T-helper 9 cell (primary cell): ENCODE measurements at places on chromosomes 4 and X.

DNA sequence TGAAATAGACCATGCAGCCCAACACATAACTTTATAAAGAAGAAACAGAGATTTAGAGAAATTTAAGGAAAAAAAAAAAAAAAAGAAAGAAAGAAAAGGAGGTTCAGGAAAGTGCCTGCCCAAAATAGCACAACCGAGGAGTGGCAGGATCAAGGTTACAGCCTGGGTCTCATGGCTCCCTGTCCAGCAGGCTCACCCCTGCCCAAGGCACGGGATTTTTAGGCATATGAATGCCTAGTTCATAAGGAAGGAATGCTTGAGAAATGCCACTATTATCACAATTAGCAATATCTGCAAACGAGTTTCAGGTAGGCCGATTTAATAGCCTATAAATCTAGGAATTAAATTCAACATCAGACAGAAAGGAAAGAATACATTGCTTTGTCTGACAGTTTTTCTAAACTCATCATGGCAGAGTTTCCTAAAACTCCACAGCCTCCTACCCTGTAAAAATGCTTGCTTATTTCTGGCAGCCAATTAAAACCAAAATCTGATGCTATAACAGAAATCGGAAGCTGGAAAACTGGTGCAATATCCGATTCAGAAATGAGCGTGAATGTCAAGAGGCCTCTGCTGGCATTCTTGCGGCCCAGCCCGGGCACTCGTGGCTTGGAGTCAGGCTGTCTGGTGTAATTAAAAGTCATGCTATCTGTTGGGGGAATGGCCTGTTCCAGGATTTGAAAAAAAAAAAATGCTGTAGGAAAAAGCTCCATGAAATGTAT lies 63.5 kb downstream of the GEMIN8 start:
- no peak for DNase-seq

DNA sequence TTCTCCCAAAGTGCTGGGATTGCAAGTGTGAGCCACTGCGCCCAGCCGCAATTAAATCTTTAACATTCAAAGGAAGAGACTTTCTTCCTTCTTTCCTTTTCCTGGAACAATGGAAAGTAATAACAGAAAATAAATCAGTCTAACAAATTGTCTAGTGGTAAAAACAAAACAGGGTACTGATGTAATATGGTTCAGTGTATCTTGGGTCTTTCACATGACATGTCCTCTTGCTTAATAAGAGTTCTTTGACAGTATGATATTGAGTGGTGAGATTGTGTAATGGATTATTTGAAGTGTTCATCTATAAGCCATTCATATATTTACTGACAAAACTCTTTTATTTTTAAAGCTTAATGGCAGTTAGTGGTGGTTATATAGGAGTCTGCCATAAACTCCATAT lies 256.6 kb downstream of the SPRY1 start:
- no peak for DNase-seq

DNA sequence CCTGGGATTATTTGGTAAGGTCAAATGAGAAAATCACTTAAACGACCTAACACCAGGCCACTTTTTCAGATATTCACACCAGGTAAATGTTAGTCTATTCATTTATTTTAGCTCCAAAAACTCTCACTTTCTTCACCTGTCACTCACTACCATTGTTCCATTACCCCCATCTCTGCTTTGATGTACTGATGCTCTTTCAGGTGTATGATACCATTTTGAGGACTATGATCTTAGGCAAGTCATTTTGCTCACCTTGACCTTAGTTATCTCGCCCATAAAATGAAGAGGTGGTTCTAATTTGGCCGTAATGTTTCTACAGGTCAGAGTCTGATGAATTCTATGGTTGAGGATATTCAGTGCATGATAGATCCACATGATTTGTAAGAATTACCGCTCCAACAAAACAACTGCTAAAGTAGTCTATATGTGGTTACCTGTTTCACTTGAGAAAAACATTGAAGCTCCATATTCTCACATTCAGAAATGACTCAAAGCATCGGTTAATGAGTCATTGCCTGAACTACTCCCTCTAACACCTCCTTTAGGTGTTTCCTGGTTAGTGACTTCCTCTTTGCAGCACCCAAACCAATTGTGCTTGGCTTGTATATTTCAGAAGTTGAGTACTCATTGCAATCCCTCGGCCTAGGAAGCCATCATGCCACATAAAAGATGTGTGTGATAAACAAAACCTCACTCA lies 4.5 kb downstream of the DTHD1 start:
- peak; percentile 17 for DNase-seq

DNA sequence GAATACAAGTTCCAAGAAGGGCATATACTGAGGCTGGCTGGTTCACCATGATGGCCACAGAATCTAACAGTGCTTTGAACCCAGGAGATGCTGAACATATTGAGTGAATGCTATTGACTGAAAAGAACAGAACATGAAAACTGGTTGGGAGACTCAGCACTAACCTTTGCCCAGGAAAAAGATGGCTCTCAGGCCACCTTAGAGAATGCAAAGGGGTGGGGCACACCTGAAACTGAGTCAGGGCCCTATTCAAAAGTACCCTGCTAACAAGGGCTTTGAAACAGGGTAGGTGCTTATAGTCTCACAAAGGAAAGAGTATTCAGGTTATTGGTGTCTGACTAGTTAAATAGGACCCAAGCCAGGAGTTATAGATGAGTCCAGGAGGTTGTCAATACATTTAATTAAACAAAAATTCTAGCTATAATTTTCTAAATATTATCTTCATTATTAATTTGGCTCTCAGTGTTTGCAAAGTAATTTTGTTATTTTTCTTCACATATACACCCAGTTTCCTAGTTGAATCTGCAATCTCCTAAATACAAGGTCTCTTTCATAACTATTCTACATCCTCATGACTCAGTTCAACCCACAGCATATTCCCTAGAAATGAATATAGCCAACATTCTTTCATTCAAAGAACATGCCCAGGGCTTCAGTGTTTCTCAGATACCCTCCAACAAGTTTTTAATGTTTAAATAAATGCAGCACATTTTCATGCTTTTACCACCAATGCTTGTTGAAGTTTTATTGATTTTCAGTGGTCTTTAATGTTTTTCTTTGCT lies 144.2 kb upstream of the RAPGEF2 start:
- no peak for DNase-seq

- DNase-seq = no peak
These were observed 238.3 kb downstream of the DCLK2 start for GRCh38 chr4:150316332-150317205.

DNA sequence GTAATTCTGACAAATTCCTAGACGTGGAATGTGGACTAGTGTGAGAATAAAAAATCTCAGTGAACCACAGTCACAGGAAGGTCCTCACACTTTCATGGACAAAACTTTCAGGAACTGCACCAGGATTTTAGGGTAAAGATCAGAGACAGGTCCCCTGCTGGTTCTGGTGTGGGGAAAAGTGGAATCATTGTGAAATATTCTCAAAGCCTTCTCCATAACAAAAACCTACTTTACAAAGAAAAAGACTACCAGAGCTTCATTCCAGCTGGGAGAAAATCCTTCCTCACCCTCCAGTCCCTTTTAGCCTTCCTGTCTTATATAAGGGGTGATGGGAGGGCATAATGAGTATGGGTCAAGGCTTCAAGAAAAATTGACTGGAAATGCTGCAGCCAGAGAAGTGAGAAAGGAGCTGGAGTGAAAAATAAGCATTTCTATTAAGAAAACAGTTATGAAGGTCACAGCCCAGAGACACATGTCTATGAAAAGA lies 325.8 kb downstream of the ARAP2 start:
- DNase-seq = no peak

DNA sequence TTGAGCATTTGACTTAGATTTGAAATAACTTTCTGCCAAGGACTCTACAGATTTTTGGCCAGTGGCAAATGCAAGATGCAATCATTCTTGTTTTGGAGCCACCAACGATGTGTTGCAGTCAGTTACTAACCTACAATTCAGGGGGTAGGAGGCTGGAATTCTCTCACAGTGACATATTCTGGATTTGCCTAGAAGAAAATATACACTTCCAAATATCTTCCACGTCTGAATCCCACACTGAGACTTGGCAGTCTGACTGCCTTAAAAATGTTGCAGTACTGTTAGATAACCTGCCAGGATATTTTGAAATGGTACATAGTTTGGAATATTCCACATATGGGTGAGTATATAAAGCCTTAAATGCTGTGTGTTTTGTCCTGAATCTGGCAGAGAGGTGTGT lies 27.6 kb upstream of the AGTR2 start:
- DNase-seq = no peak

GRCh38 chr4:24488399-24489164 lies 95.8 kb downstream of the DHX15 start:
- peak; percentile 33 for DNase-seq

GRCh38 chr4:102868153-102868780 lies 525 bp upstream of the CISD2 start:
- peak; percentile 9 for DNase-seq

- no peak for DNase-seq
These were observed 81.8 kb downstream of the GLUD2 start for GRCh38 chrX:121128925-121129877.

DNA sequence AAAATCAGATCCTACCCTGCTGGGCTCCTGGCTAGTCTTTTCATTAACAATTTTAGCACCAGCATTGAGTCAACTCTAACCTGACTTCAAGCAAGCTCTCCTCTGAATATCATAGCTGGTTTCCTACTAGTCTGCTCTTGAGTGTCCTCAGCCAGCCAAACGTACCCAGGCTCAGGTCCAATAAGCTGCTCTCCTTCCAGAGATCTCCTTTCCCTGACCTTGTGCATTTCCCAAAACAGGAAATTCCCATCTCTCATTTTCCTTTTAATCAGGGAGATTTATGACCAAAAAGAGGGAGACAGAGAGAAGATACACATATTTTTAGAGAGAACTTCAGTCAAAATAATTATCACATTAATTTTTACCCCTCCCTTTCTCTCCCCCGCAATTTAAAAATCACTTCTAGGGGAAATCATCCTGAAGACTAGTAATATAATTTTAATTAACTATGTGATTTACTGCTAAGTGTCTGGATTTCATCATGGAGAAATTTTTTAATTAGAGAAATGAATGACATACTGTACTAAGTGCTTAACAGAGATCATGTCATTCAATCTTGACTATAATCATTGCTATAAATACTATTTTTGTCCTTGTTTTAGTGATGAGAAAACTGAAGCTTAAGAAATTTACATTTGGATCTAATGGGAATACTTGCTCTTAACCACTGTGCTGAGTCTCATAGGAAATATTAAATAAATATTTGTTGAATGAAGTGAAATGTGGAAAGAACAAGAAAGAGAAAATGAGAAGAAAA lies 421.7 kb upstream of the INTU start:
- DNase-seq = no peak

- no peak for DNase-seq
These were observed 345.9 kb upstream of the NOCT start for GRCh38 chr4:138669479-138670315.

- DNase-seq = no peak
These were observed 37.7 kb downstream of the HAND2 start for GRCh38 chr4:173492315-173492714.

GRCh38 chr4:128381748-128382559 lies 94.3 kb upstream of the PGRMC2 start:
- DNase-seq = no peak

- DNase-seq = no peak
These were observed 30.4 kb downstream of the FNIP2 start for GRCh38 chr4:158799013-158799770.

DNA sequence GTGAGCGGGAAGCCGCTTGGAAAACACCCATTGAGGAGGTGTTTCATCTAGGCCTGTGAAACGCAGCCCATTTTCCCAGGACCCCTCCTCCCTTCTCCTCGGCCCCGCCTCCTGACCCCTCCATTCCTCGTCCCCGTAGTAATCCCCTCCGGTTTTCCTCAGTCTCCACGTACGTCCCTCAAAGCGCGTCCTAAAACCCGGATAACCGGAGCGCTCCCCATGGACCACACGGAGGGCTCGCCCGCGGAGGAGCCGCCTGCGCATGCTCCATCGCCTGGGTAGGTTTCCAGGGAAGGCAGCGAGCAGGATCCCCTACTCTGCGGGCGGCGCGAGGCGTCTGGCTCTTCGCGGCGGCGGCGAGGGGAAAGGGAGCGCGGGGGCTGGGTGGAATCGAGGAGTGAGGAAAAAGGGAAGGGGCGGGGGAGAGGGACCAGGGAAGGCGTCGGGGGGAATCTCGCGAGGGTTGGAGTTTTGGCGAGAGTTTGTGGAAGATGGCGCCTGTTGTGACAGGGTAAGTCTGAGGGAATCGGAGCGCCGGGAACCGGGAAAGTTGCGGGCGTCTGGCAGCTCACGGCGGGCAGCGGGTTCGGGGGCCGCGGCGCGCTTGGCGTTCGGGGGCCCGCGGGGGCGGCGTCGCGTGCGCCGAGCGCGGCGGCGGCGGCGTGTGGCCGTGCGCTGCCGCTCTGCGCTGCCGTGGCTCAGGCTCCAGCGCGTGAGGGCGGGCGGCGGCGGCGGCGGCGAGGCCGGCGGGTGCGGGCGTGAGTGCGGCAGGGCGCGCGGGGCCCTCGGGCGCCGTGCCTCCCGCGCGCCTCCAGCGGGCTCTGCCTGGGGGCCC lies at the start of gene RBPJ:
Gene RBPJ, plus strand, starts transcription at position 477 of the 835 bp plus-strand sequence. Its CDS starts 15 bp downstream, at position 492.
- peak; percentile 89 for DNase-seq

GRCh38 chrX:118228041-118228440 lies 111.4 kb upstream of the KLHL13 start:
- no peak for DNase-seq

DNA sequence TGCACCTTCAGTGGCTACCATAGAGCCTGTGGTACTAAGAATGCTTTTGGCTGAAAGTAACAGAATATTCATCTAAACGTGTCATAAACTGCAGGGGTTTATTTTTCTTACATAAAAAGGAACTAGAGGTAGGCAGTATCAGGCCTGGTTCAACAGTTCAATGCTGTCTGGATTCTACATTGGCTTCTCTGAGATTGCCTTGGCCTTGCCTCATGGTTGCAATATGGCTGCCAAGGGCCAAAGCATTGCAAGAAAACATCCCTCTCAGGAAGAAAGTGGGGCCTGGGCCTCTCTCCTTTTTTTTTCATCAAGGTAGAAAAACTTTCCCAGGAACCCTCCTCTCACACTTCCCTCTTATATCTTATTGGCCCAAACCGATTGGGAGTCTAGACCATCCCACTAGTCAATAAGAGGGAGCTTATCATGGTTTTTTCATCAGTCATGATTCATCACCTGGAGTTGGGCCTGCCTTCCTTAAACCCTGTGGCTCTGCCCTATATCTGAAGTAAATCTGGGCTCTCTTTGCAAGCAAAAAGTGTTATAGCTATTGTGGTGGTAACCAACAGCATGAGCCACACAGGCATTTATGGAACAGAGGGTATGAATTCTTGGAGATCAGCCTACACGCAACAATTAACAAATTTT lies 1.8 kb upstream of the DOCK11 start:
- DNase-seq = no peak

- no peak for DNase-seq
These were observed 775.6 kb downstream of the STIM2 start for GRCh38 chr4:27635936-27636913.

GRCh38 chrX:111375747-111376146 lies 36.2 kb downstream of the DCX start:
- DNase-seq = no peak
